ENCODE measurements at places on chromosomes 1 and 21. TPM values are rescaled to one million over a fixed set of nuclear protein-coding genes. Genes with fewer than 3 reads are reported as not detected.

KCNAB2 gene
- total RNA-seq: 4.0 TPM

GLIS1 gene
- 1.9 TPM for total RNA-seq

GFI1 gene
- 0.12 TPM for total RNA-seq

GPR52 gene
- total RNA-seq: 0.24 TPM

GRCh38 chr1:93164816-93165215 lies 15.4 kb downstream of the TMED5 start:
- no peak for DNase-seq

GRCh38 chr1:219741011-219741970 lies 128.4 kb upstream of the ZC3H11B start:
- DNase-seq: no peak
